T-helper 2 cell treated with Interferon-gamma antibody and Interleukin-4, amounts not matched to agents 5 μg/mL and 100 μg/mL, for 36 hours (primary cell): ENCODE measurements at places on chromosomes 7 and 10.

DNA sequence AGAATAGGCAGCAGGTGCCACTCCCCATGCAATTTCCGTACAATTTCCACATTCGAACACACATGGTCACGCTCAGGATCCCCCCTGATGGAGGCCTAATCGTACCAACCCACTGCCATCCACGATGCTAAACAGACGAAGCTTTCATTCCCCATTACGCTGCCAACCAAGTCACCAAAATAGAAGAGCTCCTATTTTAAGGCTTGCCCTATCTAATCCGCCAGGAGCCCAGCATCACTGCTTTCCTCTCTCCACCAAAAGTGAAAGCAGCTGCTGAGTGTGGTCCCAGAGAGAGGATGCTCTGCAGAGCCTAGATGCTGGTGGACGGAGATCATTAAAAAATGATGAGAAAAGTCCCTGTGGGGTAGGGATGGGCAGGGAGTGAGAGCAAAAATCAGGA lies 43.3 kb downstream of the HSPA12A start:
- no peak for DNase-seq
- H3K27ac ChIP-seq, result no peak overlapping the region
- H3K4me1 ChIP-seq, result no peaks in the 10 kb centered on the region
- H3K27me3 ChIP-seq, result no peaks in the 10 kb centered on the region
- H3K36me3 ChIP-seq, result no peaks in the 10 kb centered on the region
- no peak overlapping the region for H3K4me3 ChIP-seq

GRCh38 chr10:73759512-73760115 lies 15.4 kb downstream of the SEC24C start:
- H3K27me3 ChIP-seq, result no peaks in the 10 kb centered on the region
- peaks cover 22% of the 10 kb centered on the region for H3K4me1 ChIP-seq
- no peak overlapping the region for H3K4me3 ChIP-seq

GRCh38 chr10:18159557-18159956 lies 19.3 kb downstream of the CACNB2 start:
- DNase-seq, result no peak
- H3K27ac ChIP-seq, result no peak overlapping the region
- H3K36me3 ChIP-seq, result no peaks in the 10 kb centered on the region
- H3K4me3 ChIP-seq, result no peak overlapping the region
- no peaks in the 10 kb centered on the region for H3K4me1 ChIP-seq

- no peak overlapping the region for H3K4me3 ChIP-seq
- DNase-seq, result no peak
- peaks cover 3% of the 10 kb centered on the region for H3K4me1 ChIP-seq
- no peaks in the 10 kb centered on the region for H3K27me3 ChIP-seq
- peak overlapping the region; percentile 31 for H3K27ac ChIP-seq
Measured at GRCh38 chr7:44565795-44566559, 7.7 kb downstream of the DDX56 start.

DNA sequence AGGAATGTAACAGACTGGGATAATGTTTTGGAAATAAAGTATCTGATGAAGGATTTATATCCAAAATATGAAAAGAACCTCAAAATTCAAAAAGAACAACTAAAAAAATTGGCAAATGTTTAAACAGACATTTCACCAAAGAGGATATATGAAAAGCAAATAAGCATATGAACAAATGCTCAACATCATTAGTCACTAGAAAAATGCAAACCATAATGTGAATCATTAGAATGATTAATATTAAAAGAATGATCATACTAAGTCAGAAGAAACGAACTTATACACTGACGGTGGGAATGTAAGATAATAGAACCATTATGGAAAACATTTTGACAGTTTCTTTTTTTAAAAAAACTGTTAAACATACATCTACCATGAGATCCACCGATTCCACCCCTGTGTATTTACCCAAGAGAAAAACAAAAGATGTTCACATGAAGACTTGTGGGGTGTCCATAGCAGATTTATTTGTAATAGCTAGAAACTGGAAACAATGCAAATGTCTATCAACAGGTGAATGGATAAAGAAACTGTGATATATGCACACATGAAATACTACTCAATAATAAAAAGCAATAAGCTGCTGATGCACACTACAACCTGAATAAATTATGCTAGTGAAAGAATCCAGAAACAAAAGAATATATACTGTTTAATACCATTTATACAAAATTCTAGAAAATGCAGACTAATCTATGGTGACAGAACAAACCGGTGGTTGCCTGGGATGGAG lies 35.7 kb downstream of the PRKG1 start:
- no peaks in the 10 kb centered on the region for H3K27me3 ChIP-seq
- H3K27ac ChIP-seq, result no peak overlapping the region
- no peak for DNase-seq
- H3K4me1 ChIP-seq, result no peaks in the 10 kb centered on the region
- H3K4me3 ChIP-seq, result no peak overlapping the region

DNA sequence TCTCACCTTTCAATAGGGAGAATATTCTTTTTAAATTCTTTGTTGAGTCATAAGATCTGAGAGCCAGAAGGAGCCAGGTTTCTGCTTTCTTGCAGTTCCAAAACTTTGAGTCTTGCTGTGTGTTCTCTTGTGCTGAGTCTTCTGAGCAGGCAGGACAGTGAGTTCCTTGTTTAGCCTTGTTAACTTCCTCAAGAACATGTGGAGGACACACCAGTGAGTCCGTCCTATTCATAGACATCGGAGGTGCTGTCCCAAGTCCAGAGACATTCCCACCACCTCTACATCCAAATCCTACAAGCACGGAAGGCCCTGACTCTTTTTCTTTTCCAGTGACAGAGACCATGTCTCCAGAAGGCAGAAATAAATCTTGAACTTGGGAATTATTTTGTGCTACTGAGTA lies 135.2 kb upstream of the AGK start:
- no peak for DNase-seq
- peaks cover 3% of the 10 kb centered on the region for H3K27me3 ChIP-seq
- H3K4me3 ChIP-seq, result no peak overlapping the region
- no peak overlapping the region for H3K27ac ChIP-seq

DNA sequence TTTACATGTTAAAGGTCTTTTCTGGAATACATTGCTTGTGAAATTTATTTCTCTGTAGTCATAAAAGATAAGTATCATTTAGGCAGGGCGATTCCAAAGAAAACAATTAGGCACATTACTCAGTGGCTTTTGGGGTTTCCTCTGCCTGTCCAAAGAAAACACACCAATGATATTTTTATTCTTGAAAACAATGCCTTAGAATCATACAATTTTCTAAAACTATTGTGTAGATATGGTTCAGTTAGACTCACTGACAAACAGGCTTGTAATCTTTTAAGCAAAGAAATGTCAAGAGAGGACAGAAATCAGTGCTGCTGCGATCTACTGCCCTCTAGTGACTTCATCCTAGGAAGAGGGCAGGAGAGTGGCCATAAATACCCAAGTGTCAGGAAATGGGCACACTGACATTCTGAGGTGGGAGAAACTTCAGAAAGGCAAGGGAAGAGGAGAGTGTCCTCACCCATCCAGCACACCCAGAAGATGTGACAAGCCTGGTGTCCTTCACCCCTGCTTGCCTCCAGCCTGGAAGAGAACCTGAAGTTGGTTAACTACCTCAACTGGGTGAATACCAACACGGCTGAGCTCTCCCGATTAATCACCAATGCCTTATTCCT lies 120.5 kb downstream of the GALNT11 start:
- peak overlapping the region; percentile 61 for H3K4me3 ChIP-seq
- peaks cover 41% of the 10 kb centered on the region for H3K4me1 ChIP-seq
- no peaks in the 10 kb centered on the region for H3K27me3 ChIP-seq
- peaks cover 60% of the 10 kb centered on the region for H3K36me3 ChIP-seq
- no peak for DNase-seq
- H3K27ac ChIP-seq, result peak overlapping the region; percentile 94

DNA sequence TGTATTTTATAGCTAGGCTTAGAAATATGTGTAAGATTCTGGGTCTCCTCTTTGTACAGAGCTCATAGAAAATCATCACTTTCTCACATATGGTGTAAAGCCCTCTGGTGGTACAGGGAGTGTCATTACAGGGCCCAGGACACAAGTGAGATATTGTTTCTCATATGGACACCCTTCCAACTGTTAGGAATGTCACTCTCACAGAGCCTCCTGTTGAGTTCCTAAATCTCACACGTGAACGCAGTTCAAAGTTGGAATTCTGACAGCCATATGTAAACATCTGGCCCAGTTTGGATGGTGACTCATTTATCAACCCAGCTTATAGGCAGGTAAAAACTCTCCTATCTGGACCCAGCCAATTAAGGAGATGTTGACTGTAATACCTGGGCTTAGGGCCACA lies 35.4 kb upstream of the ZNF107 start:
- H3K4me1 ChIP-seq, result no peaks in the 10 kb centered on the region
- H3K27me3 ChIP-seq, result no peaks in the 10 kb centered on the region
- no peak overlapping the region for H3K27ac ChIP-seq
- no peaks in the 10 kb centered on the region for H3K36me3 ChIP-seq
- H3K4me3 ChIP-seq, result no peak overlapping the region
- no peak for DNase-seq

- peaks cover 5% of the 10 kb centered on the region for H3K27me3 ChIP-seq
- H3K4me1 ChIP-seq, result peaks cover 4% of the 10 kb centered on the region
- no peak overlapping the region for H3K4me3 ChIP-seq
- peak overlapping the region; percentile 13 for H3K27ac ChIP-seq
- no peak for DNase-seq
Measured at GRCh38 chr7:158836692-158837091, 7.4 kb upstream of the ESYT2 start.

DNA sequence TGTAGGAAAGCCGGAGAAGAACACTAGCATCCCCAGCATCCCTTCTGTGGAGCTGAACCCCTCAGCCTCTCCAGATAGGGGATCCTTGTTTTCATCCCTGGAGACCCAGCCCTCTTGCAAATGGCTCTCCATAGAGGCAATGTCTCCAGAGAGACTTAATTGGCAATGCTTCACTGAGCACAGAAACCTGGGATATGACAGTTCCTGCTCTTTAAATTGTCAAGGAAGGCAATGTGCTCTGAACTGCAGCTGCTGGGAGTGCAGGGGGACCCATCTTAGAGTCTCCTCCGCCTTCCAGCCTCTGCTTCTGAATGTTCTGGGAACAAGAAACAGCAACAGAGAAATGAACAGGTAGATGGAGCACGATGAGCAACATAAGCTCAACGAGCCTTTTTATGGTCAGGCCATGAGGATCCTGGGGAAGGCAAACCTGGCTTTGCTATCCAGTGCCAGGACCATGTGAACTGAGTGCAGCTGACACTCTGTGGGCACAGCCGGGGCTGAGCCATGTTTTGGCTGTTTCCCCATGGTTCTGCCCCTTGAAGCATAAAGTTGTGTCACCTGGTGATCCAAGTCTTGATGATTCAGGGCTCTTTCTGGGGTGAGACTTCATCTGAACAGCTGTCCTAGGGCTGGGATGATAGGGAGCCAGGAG lies 481.0 kb downstream of the PLXNA4 start:
- H3K4me3 ChIP-seq, result no peak overlapping the region
- no peaks in the 10 kb centered on the region for H3K4me1 ChIP-seq
- H3K36me3 ChIP-seq, result no peaks in the 10 kb centered on the region
- H3K27me3 ChIP-seq, result peaks cover 8% of the 10 kb centered on the region
- DNase-seq, result no peak

DNA sequence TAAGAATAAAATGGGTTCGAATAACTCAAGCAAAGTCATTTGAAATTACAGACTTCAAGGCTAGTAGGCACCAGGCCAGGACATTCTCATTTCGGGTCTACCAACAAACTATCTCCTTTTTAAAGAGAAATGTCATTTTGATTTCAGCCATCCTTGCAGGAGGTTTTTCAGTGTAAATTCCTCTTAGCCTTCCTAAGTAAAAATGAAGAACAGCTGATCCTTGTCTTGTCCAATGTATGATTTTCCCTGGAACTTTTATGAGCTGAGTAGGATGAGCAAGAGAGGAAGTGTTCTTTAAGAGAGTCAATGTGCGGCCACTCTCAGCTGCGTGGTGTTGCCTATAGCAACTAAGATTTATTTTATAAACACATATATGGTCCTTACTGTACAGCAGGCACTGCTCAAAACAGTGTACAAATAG lies 110.1 kb downstream of the PLCE1 start:
- H3K36me3 ChIP-seq, result no peaks in the 10 kb centered on the region
- H3K27ac ChIP-seq, result no peak overlapping the region
- DNase-seq, result no peak
- peaks cover 18% of the 10 kb centered on the region for H3K27me3 ChIP-seq
